ENCODE measurements at places on chromosomes 12 and 14.

- DNase-seq, result no peak
Observed at GRCh38 chr12:53530061-53530460, 22.8 kb upstream of the NPFF start.

DNA sequence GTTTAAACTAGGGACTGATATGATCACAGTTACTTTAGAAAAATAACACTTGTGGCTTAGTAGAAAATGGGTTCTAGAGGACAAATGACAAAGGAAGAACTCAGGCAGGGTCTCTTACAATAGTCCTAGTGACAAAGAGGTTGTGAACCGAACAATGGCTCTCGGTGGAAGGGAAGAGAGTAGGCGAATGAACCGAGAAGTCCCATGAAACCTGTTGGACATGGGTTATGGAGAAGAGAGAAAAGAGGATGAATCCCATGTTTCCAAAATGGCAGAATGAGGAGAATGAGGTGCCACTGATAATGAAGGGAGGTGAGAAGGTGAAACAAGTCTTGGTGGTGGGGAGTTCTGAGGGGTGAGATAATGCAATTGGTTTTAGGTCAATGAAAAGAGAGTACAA lies 94.1 kb downstream of the PPM1H start:
- no peak for DNase-seq

DNA sequence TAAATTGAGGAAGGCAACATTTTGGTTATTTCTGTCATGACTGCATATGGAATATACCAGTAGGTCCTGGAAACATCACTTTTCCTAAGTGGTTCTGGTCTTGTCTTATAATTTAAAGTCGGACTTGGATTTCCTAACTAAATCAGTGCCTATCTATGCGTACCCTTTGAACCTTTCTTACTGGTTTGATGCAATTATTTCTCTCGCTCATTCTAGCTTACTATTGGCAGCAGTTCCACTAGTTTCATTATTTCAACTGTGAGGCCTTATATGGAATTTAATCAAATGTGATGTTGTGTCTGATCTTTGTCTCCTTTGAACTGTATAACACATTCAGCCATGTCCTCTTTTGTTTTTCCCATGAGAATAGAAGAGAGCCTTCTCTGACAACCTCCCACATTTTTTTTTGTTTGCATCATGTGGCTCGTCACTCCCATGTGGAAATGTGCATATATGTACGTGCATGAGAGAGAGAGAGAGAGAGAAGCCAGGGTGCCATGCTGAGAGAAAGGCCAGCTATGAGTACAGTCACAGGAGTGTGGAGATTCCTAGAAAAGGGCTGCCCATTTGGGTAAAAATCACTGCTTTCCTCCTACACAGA lies 48.0 kb downstream of the AKAP6 start:
- DNase-seq, result peak; percentile 60

GRCh38 chr14:36333119-36333518 lies 12.7 kb upstream of the MBIP start:
- DNase-seq, result no peak

DNA sequence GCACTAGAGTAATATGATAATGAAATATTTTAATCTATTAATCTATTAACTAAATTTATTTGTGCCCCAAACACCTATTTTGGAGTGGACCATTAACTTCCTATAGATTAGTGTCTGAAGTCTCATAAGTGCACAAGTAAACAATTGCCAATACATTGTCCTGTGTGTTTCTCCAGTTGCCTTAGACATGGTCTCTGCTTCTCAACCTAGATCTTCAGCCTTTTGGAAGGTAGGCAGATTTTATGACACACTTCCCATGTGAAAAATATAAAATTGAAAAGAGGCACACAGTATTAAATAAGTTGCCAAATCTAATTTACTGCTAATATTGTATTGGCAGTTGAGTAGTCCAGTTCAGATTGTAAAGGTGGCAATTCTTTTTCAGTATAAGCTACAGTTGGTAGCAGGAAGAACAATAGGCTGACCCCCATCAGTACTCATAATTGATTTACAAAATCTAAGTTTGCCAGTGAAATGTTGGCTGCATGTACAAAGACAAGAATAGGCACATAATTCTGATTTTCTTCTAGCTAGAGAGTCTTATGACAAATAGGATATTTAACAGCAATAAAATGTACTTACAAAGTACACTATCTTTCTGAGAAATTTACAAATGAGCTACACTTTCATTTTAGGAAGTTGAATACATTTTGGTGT lies 10.8 kb downstream of the A2M start:
- no peak for DNase-seq

DNA sequence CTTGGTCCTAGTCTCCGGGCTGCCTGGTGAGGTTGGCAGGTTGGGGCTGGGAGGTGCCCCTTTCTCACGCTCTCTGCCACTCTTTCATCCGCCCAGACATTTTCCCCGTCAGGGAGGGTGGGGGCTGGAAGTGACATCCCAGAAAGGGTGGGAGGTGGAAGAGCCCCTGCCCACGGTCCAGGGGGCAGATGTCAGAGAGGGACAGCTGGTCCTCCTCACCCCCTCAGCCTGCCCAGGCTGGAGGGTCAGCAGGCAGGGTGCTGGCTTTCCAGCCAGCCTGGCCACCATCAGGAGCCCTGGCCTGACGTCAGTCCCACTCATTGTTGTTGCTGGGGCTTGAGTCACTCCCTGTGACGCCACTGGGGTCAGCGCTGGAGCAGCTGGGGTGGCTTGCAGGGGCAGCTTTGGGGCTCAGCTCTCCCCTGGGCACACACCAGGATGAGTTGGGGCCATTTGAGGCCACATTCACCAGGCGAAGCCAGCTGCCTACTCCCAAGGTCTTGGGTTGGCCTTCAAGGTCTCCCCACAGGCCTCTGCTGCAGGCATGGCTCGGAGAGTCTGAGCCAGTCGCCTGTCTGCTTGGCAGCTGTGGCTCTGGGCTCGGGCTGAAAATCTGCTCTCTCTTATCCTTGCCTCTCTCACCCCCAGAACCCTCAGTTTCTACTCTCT lies 5.7 kb upstream of the ATG101 start:
- no peak for DNase-seq
